ENCODE measurements at places on chromosomes 7 and 10.
A peak's percentile ranks its signal among the peaks of the same experiment; 100 is the strongest.

GRCh38 chr10:133475821-133476640 lies 22.3 kb downstream of the SCART1 start:
- H3K27ac ChIP-seq: no peak overlapping the region
- no peak overlapping the region for H3K4me3 ChIP-seq
- H3K27me3 ChIP-seq: no peaks in the 10 kb centered on the region
- H3K36me3 ChIP-seq: no peaks in the 10 kb centered on the region

DNA sequence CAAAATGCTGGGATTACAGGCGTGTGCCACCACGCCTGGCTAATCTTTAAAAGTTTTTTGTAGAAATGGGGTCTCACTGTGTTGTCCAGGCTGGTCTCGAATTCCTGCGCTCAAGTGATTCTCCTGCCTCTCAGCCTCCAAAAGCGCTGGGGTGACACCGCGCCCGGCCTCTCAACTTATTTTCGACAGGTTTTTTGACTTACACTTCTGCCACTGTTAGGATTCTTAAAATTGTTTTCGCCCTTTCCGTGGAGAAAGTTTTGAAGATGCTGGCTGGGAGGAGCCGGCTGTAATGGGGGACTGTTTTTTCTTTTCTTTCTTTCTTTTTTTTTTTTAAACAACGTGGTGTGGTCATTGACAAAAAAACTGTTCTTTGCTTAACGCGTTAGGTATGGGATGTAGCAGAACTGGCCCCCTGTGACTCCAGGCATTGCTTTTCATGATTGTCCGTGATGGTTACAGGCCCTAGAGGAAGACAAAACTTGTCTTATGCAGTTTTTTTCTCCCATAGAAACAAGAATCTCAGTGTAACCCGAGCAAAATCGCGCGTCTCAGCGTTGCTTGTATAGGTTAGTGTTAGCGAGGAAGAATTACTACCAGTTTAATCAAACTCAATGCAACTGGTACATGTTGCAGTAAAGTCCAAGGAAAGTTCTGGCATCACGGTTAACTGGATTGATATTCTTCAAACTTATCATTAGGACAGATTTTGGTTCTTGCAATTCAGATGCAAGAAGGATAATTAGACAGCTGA lies 72.2 kb downstream of the DAGLB start:
- DNase-seq: no peak
- H3K36me3 ChIP-seq: no peaks in the 10 kb centered on the region
- H3K27me3 ChIP-seq: no peaks in the 10 kb centered on the region
- H3K4me1 ChIP-seq: no peaks in the 10 kb centered on the region
- H3K4me3 ChIP-seq: peak overlapping the region; percentile 89
- no peak overlapping the region for H3K27ac ChIP-seq

- no peak overlapping the region for H3K27ac ChIP-seq
- H3K27me3 ChIP-seq: no peaks in the 10 kb centered on the region
- H3K4me3 ChIP-seq: no peak overlapping the region
- no peaks in the 10 kb centered on the region for H3K36me3 ChIP-seq
- H3K4me1 ChIP-seq: no peaks in the 10 kb centered on the region
Measured at GRCh38 chr10:37865957-37866803, 8.8 kb upstream of the ZNF248 start.

DNA sequence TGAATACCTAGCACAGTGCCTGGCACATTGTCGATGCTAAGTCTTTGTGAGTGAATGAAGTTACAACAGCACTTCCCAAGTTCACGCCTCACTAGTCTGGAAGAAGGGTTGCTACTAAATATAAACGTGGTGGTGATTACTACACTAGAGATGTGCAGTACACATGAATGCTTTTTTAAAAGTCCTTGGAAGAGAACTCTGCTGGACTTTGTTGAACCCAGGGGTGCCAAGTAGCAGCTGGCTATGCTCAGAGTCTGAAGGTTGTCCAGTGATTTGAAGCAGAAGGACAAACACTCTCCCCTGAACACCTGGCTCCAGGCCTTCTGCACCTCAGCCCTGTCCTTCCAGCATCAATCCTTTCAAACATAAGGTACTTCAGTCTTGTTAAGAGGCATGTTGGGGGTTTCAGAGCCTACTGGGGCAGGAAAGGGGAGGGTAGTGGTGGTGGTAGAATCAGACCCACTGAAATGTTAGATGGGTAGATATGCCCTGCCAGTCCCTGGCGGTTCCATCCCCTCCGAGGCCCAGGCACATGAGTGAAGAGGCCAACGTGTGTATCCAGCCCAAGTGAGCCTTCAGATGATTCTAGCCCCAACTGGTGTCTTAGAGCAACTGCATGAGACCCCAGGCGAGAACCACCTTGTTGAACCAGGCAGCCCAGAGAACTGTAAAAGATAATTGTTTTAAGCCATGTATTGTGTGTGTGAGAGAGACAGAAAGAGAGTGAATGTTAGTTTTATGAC lies 94.4 kb downstream of the TAX1BP1 start:
- peak; percentile 29 for DNase-seq
- no peak overlapping the region for H3K4me3 ChIP-seq
- no peak overlapping the region for H3K27ac ChIP-seq

DNA sequence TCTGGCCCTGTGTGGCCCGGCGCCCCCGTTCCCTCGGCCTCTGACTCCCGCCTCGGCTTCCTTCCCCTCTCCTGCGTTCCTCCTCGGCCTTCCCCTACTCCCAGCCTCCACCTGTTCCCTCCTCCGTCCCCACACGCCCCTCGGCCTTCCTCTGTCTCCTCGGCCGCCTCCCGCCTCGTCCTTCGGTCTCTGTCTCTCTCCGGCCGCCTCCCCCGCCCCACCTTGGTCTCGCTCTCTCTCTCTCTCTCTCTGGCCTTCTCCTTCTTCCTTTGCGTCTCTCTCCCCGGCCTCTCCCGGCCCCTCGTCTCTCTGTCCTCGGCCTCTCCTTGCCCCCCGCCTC lies 588 bp downstream of the GET4 start:
- no peaks in the 10 kb centered on the region for H3K27me3 ChIP-seq
- peaks cover 1% of the 10 kb centered on the region for H3K36me3 ChIP-seq
- H3K27ac ChIP-seq: peak overlapping the region; percentile 73
- H3K4me3 ChIP-seq: peak overlapping the region; percentile 92

DNA sequence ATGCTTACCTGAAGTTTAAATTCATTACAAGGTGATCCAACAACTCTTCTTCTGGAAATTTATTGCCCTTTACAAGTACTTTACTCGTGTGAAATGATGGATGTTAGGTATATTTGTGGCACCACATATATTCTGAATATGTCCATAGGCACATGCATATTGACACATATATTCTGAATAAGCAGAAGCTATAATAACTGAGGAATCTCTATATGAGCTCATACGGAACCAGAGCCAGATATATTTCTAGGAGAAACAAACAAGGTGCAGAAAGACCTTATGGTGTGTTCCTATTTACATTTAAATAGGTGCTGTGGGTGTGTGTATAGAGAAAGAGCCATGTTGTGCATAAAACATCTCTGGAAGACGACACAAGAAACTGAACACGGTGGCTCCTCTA lies 456.1 kb upstream of the NPVF start:
- H3K27me3 ChIP-seq: no peaks in the 10 kb centered on the region
- no peaks in the 10 kb centered on the region for H3K36me3 ChIP-seq
- no peaks in the 10 kb centered on the region for H3K4me1 ChIP-seq
- H3K4me3 ChIP-seq: no peak overlapping the region

DNA sequence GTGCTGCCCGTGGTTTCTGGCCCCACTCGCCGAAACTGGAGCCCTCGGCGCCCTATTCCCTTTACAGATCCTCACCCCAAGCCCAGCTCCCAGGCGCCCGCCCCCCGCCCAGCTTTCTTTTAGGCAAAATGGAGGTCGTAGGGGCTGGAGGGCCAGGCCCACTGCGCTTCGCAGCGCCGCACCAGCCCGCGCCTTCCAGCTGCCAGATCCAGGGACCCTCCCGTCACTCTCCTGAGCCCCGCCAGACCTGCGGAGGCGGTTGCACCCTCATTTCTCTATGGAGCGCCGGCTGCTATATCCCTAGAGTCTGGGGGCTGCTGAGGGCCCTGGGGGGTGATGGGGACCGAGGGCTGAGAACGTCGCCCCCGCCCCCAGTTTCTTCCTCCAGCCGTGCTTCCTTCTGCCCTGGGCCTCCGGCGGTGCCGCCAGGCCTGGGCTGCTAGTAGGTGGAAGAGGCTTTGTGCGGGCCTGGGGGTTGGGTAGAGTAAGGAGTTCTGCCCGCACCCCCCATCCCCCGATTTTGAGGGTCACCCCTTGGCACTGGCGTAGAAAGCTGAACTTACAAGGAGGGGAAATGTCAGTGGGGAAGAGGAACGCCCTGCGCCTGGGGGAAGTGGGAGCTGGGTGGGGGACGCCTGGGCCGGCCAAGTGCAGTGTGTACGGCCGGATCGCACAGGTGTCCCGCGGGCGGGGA lies 1.0 kb downstream of the GNB2 start:
- peak overlapping the region; percentile 74 for H3K4me3 ChIP-seq
- no peak overlapping the region for H3K27ac ChIP-seq
- peak; percentile 49 for DNase-seq

DNA sequence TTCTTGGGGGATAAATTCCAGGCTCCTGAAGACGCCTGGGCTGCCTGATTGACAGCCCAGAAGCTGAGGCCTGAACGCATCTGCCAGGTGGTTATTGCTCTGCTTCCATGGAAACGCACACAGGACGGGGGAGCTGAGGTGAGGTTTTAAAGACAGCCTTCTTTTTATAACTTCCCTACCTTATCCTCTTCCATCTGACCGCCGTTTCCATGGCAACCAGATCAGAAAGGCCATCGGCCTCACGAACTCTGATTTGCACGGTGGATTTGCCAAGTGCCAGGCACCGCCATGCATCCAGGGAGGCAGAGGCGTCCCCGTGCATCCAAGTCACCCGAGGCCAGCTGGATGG lies 260.9 kb downstream of the ADARB2 start:
- no peaks in the 10 kb centered on the region for H3K36me3 ChIP-seq

DNA sequence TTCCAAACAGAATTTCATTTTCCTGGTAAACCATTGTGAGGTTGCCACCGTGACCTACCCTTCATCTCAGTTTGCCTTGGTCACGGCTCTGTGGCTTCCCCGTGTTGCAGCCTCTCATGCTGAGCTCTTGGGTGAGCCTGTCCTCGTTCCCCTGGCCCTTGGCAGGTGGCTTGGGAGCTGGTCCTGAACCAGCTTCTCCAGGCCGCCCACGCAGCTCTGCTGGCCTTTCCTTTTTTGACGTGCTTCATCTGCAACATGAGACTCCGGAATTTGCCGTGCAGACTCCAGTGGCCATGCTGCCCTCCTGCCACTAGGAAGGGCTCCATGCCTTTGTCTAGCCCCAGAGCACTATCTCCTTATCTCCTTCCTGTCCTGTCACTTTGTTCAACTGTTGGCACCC lies 93.0 kb upstream of the NPS start:
- H3K27me3 ChIP-seq: no peaks in the 10 kb centered on the region
- no peaks in the 10 kb centered on the region for H3K36me3 ChIP-seq
- H3K27ac ChIP-seq: no peak overlapping the region
- H3K4me3 ChIP-seq: no peak overlapping the region

DNA sequence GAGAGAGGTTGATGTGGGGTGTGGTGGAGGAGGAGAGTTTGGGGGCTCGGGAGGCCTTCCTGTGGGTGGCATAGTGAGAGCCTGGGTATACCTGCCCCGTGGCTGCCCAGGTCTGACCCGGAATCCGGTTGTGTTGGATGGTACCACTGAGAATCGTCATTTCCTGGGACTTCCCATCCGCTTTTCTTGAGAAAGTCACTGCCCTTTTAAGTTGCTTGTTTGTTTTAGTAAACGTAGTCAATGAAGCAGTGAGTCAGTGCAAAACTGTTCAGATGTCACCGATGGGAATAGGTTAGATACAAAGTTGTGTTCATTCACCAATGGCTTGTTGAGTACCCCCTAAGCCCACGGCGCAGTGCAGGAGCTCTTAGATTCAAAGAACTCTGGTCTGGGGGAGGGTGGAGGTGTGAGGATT lies 285.8 kb downstream of the CAMK1D start:
- peaks cover 2% of the 10 kb centered on the region for H3K4me1 ChIP-seq
- no peaks in the 10 kb centered on the region for H3K27me3 ChIP-seq
- no peaks in the 10 kb centered on the region for H3K36me3 ChIP-seq
- no peak overlapping the region for H3K27ac ChIP-seq

GRCh38 chr7:98556288-98556687 lies 60.8 kb upstream of the NPTX2 start:
- no peaks in the 10 kb centered on the region for H3K36me3 ChIP-seq
- no peaks in the 10 kb centered on the region for H3K27me3 ChIP-seq
- no peak overlapping the region for H3K27ac ChIP-seq
- no peaks in the 10 kb centered on the region for H3K4me1 ChIP-seq
- no peak overlapping the region for H3K4me3 ChIP-seq

All from mesendoderm (in vitro differentiated cells).